ENCODE measurements at places on chromosomes 1 and 21.

- DNase-seq: no peak
Measured at GRCh38 chr21:27743971-27744564, 777.2 kb upstream of the ADAMTS5 start.

- no peak for DNase-seq
Measured at GRCh38 chr21:42939582-42940413, 14.4 kb upstream of the ERVH48-1 start.

GRCh38 chr1:119515221-119515620 lies 8.2 kb downstream of the HSD3B1 start:
- DNase-seq: no peak

DNA sequence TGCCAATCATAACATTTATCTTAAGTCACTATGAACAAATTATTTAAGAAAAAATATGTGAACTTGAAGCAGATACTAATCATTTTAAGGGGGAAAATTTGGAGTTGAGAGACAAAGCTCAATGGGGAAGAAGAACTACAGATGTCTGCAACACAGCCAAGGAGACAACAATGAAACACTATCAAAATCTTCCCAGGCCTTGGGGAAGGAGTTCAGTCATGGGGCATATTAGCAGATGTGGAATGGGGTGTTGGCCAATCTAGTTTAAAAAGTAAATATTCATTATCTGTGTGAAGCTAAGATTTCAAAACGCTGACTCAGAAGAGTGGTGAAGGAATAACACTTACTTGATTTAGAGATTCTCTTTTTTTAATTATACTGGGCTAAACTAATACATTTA lies 671.6 kb upstream of the ZP4 start:
- no peak for DNase-seq

DNA sequence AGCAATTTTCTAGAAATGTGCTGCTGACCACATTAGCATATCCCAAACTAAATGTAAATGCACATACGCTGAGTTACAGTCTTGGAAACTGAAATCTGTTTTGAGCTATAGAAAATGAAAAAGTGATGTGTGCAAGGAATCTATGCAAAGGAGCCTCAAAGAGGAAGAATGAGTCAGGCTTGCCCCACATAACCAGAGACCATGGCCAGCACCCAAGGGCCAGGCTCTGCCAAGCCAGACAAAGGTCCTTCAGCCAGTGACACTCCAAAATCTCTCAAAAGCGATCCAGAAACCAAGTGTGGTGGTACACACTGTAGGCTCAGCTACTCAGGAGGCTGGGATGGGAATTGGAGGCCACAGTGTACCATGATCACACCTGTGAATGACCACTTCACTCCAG lies 195.2 kb downstream of the TOMM20 start:
- peak; percentile 66 for DNase-seq

- DNase-seq: no peak
Measured at GRCh38 chr1:94623560-94624148, 82.1 kb upstream of the F3 start.

DNA sequence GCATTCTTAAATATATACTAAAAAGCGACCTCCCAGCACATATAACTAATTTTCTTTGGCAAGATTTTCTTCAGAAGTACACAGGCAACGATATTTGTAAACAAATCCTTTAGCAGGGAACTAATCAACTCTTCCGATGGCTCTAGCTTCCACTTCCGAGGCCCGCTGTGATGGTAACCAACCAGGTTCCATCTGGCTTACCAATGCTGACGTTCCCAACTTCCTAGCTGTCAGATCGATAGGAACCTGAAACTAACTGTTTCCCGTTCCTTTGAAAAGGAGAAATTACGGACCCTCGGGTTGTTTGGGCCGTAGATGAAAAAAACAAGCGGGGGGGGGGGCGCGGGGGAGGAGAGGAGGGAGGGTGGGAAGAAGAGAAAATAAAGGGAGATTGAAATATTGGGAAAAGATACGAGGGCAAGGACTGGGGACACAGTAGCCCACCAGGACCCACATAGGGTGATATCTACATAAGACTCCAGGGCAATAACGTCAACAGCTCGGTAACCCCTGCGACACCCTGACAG lies 513 bp downstream of the GTF2B start:
- DNase-seq: no peak

DNA sequence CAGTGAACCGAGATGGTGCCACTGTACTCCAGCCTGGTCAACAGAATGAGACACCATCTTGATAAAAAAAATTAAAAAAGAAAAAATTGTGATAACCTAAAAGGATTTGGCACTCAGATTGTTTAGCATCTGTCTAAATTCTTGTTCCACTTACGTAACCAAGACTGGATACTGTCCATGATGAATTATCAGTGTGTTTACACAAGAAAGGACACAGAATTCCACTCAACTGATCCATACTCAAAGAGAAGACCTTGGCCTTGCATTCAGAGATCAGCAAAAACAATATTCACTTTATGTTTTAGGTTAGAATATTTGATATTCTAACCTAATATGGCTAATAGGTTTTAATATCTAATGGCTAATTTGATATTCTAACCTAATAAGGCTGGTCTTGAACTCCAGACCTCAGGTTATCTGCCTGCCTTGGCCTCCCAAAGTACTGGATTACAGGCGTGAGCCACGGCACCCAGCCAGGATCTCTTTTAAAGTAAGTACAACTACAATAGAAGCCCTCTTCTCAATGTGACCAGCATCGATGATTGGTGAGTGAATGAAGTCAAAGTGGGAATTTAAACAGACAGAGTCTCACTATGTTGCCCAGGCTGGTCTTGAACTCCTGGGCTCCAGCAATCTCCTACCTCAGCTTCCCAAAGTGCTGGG lies 43.1 kb upstream of the COX20 start:
- DNase-seq: no peak

DNA sequence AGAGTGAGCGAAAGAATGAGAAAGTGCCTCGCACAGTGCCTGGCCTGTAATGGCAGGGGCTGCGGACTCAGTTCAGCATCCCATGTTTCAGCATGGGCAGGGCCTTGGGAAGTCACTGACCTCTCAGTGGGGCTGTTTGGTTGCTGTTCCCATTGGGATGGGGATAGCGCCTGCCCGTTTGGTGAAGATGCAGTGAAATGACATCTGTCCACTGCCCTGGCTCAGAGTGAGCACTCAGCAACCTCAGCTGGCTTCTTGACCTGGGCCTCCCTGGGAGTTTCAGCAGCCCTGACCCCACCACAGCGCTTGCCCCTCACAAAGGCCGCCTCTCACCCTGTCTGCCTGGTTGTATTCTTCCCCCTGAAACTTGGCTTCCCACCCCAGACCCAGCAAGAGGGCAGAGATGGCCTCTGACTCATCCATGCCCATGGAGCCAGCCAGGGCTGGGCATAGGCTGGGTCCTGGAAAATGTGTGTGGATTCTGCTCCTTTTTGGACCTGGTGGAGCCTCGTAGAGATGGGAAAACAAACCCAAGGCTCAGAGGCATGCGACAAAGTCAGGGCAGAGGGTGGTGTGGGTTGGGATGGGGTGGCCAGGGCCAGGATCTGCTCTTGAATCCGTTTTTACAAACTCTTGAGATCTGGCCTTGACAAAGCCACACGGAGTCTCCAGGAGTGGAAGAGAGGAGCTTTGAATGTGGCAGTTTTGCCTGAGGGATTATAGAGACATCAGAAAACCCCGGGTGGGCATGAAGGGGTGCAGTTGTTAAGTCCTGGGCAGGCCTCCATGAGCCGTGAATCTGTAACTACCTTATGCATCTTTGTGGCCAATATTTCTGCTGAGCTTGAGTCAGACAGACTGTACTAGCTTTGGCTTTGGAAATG lies 1.2 kb downstream of the XKR8 start:
- DNase-seq: no peak

DNA sequence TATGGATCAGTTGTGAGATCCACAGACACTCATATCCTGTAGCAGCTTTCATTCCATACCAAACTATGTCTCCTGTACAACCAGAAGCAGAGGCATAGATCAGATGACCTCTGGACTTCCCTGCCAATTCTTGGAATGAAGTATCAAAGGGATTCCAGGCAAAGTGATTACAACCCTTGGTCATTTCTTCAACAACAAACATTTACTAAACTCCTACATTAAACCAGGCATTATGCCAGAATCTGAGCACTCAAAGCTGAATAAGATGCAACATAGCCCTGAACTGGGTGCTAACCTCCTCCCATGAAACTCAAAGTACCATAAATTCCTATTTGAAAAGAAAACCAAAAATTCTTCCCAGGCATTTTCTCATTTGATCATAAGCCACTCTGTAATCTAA lies 121.2 kb upstream of the SGIP1 start:
- DNase-seq: no peak

DNA sequence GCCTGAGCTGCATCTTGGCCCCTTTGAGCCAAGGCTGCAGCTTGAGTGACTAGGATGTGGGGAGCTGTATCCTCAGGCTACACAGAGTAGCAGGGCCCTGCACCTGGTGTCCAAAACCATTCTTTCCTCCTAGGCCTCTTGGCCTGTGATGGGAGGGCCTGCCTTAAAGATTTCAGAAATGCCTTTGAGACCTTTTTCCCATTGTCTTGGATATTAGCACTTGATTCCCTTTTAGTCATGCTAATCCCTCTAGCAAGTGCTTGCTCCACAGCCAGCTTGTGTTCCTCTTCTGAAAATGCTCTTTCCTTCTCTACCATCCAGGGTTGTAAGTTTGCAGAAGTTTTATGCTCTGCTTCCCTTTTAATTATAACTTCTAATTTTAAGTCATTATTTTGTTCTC lies 21.7 kb upstream of the KIRREL1 start:
- no peak for DNase-seq

GRCh38 chr1:86357796-86358195 lies 38.3 kb downstream of the ODF2L start:
- DNase-seq: no peak

DNA sequence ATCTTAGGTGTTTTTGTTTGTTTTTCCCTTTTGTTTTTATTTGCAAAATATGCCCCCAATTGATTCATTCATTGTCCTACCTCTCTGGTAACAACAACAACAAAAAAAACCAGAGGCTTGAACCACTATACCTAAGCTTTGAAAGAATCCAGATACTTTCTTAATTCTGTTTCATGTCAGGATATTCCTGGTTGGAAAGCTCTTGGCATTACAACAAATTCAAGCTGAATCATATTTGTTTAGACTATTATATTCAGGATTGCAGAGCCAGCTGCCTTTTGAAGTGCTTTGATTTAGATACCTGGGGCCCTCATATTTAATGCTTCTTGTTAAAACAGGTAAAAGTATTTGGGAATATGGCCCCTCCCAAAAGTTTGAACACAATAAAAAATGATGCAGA lies 22.9 kb upstream of the ZNF326 start:
- DNase-seq: no peak

GRCh38 chr1:25811384-25812082 lies 8.2 kb upstream of the MTFR1L start:
- DNase-seq: no peak

DNA sequence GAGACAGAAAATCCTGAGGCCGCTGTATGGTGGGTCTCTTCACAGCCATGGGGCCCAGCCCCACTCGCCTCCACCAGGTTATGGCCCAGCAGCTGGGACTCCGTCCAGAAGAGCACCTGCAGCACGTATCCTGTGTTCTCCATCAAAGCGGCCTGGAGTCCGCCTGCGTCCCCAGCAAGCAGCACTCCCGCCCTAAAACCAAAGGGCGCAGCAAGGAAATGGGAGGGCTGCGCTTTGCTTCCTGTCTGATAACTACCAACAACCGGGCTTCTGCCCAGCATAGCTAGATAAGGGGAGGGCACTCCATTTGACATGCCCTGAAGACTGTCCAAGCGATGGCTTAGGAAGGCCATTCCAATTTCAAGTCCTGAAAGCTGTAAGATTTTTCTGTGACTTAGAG lies 119.9 kb downstream of the KCNJ15 start:
- no peak for DNase-seq

- no peak for DNase-seq
Measured at GRCh38 chr1:201906336-201906735, 17.6 kb downstream of the SHISA4 start.

DNA sequence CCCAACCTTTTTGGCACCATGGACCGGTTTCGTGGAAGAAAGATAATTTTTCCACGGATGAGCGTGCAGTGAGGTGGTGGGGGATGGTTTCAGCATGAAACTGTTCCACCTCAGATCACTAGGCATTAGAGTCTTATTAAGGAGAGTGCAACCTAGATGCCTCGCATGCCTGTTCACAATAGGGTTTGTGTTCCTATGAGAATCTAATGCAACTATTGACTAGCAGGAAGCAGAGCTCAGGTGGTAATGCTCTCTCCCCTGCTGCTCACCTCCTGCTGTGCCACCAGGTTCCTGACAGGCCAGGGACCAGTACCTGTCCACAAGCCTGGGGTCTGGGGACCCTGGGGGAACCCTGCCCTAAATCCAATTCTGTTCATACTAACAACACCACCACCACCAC lies 377.8 kb downstream of the OLFM3 start:
- no peak for DNase-seq

GRCh38 chr21:25428537-25428936 lies 178.7 kb downstream of the MRPL39 start:
- no peak for DNase-seq

DNA sequence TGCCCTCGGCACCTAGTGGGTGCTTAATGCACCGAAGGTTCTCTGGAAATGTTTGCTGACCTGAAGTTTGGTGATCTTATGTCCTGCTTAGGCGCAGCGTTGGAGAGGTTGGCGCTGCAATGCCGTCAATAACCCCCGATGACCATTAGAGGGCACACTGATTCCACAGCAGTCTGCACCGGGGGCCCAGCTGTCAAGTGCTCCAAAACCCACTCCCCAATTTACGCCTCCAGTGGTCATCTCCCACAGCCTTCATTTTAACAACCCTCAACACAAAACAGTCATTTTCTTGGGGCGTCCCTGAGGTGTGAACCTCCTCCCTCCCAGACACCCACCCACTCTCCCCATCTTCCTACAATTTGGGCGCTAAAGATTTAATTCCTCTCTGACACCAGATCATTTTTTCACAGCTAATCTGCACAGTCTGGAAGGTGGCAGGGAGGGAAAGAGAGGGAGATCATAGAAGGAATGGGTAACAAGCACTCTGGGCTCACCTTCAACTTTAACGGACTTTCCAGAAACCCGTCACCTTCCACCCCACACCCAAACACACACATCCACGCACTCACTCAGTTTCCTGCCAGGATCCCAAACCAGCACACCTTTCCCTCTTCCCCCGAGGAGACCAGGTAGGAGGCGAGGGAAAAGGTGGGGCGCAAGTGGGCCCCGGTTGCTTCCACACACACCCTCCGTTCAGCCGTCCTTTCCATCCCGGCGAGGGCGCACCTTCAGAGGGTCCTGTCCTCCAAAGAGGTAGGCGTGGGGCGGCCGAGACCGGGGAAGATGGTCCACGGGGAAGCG lies 570 bp upstream of the NPR1 start:
- DNase-seq: no peak

- peak; percentile 79 for DNase-seq
Measured at GRCh38 chr1:25675729-25676476, 59.3 kb downstream of the MAN1C1 start.
